Activated CD4-positive, alpha-beta T cell treated with anti-CD3 and anti-CD28 coated beads for 48 hours (primary cell): ENCODE measurements at places on chromosomes 13 and 19.

DNA sequence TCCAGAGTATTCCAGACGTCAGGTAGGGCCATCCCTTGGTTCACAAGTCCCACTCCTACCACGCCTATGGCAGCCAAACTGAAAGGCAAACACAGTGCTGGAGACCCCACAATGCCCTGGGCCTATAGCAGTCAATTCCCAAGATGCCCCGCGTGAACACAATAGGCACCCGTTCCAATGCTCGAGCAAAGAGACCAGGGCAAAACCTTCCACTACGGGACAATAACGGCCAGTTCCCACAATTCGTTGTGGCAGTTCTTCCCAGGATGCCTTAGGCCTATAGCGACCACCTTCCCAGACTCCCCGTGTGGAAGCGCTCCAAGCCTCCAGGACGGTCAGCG, 538 bp downstream of the ZNF428 start:
- DNase-seq: peak; percentile 70

- no peak for DNase-seq
These were observed 67.9 kb downstream of the PCCA start for GRCh38 chr13:100156788-100157187.

GRCh38 chr13:72303941-72304746, 423.3 kb downstream of the MZT1 start:
- DNase-seq: no peak

- DNase-seq: no peak
These were observed 541.1 kb upstream of the SPRY2 start for GRCh38 chr13:80881942-80882445.

GRCh38 chr13:36475468-36475867, 43.2 kb downstream of the CCNA1 start:
- no peak for DNase-seq

DNA sequence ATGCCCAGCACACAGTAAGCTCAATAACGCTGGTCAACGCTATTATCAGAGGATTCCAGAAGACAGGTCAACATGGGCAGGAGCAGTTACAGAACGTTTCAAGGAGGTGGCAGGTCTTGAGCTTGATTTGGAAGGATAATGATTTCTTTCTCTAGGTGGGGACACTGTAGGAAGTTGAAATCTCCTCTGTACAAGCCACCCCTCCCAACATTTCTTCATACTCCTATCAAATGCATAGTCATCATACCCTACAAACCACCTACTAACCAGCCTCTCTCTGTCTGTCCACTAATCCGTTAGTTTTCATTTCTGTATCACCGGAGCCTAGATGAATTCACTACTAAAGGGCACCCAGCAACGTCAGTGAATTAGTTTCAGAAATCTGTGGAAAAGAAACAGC, 1.3 kb downstream of the ATP7B start:
- no peak for DNase-seq

GRCh38 chr19:20422216-20423205, 143.1 kb downstream of the ZNF737 start:
- no peak for DNase-seq

DNA sequence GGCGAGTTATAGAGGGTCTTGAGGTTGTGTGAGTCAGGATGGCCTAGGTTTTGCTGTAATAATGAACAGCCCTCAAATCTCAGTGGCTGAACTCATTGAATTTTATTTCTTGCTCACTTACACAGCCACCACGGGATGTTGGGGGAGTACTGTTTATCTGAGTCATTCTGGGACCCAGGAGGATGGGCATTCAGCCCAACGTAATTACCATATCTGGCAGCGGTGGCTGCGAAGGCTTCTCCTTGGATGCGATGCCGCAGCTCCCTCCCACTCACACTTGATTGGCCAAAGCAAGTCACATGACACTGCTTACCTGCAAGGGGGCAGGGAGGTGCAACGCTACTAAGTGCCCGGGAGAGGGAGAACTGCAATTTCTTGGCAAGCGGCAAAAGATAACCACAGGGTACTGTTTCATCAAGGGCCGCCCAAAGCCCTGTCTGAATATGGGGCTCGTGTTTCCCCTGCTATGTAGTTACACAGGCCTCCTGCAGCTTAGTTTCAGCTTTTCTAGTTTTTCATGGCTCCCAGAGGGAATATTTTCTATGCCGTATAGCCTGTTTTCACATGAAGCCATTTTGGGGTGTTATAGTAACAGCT, 19.9 kb downstream of the ZSWIM9 start:
- DNase-seq: peak; percentile 59
